ENCODE measurements at places on chromosomes 13 and 19. TPM values are rescaled to one million over a fixed set of nuclear protein-coding genes. Genes with fewer than 3 reads are reported as not detected.

DNA sequence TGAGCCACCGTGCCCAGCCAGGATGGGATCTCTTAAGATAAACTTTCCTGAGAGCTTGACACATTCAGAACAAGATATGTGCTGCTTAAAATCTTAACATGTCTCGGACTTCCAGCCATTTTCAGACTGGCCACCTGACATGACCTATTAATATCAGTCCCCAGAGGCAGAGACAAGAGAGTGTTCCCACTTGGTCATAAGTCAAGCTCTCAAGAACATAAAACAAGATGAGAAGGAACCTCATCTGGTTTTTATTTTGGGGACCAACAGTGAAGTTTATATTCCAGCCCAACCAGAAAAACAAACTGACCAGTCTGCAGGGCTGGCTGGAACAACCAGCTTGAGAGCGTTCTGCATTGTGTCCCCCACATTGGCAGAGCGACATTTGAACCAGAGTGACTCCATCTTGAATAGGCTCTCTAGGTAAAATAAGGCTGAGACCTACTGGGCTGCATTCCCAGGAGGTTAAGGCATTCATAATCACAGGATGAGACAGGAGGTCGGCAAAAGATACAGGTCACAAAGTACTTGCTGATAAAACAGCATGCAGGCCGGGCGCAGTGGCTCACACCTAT lies 21.8 kb upstream of the PLEKHF1 start:
- peaks cover 9% of the 10 kb centered on the region for H3K4me1 ChIP-seq
- DNase-seq: no peak
- H3K4me3 ChIP-seq: no peak overlapping the region
- no peak overlapping the region for H3K27ac ChIP-seq
- H3K27me3 ChIP-seq: no peaks in the 10 kb centered on the region

DNA sequence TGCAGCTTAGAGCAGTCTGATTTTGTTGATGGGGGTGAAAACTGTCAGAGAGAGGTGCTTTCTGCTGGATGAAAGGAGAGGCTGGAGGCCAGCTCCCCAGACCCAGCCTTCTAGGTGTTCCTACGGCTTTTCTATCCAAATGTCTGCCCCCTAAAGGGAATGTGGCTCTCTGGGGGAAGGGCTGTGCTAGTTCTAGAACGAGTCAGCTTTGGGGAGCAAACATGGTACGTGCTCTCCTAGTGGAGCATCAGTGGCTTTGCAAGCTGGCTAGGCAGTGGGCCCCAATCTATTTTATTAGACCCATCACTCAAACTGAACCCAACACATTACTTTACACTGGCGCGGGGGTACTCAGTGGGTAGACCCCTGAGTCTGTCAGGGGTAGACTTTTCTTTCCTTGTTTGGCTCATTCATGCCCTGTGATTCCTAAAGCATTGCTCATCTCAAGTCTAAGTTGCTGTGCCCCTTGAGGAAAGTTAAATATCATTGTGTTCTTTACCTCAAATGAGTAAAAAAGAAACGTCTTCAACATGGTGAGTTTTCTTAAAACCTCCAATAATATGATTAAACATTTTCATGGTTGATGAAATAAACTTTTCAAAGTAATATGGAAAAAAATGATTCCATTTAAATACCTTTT lies 254.9 kb downstream of the DLEU7 start:
- H3K4me1 ChIP-seq: peaks cover 3% of the 10 kb centered on the region
- peak overlapping the region; percentile 12 for H3K27ac ChIP-seq
- no peaks in the 10 kb centered on the region for H3K36me3 ChIP-seq
- no peaks in the 10 kb centered on the region for H3K27me3 ChIP-seq
- DNase-seq: no peak

GRCh38 chr19:34731019-34731829 lies 2.8 kb upstream of the ZNF181 start:
- H3K27me3 ChIP-seq: no peaks in the 10 kb centered on the region
- no peak for DNase-seq
- H3K4me1 ChIP-seq: peaks cover 11% of the 10 kb centered on the region

- H3K4me1 ChIP-seq: no peaks in the 10 kb centered on the region
- no peaks in the 10 kb centered on the region for H3K27me3 ChIP-seq
- H3K27ac ChIP-seq: no peak overlapping the region
- H3K4me3 ChIP-seq: no peak overlapping the region
- no peak for DNase-seq
Measured at GRCh38 chr13:42703740-42704139, 77.6 kb upstream of the FAM216B start.

GRCh38 chr13:59458908-59459579 lies 704.7 kb downstream of the DIAPH3 start:
- H3K4me3 ChIP-seq: no peak overlapping the region
- no peaks in the 10 kb centered on the region for H3K27me3 ChIP-seq
- H3K27ac ChIP-seq: no peak overlapping the region
- DNase-seq: no peak
- H3K36me3 ChIP-seq: no peaks in the 10 kb centered on the region
- no peaks in the 10 kb centered on the region for H3K4me1 ChIP-seq

- DNase-seq: no peak
- no peak overlapping the region for H3K4me3 ChIP-seq
- H3K4me1 ChIP-seq: peaks cover 2% of the 10 kb centered on the region
Measured at GRCh38 chr19:35351411-35352176, 3.9 kb downstream of the FFAR1 start.

Gene TJP3
- polyA plus RNA-seq: 3.3 TPM

DNA sequence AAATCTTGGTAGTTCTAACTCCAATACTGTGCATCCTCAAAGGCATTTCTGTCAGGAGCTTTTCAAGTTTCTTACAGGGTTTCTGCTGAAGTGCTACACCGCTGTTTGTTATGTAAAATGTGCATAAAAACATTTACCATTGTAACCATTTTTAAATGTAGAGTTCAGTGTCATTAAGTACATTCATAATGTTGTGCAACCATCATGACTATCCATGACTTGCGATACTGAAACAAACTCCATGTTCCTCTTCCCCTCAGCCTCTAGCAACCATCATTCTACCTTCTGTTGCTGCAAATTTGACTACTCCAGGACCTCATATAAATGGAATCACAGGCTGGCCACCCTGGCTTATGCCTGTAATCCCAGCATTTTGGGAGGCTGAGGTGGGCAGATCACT lies 14.4 kb upstream of the SLC25A42 start:
- DNase-seq: no peak
- no peak overlapping the region for H3K27ac ChIP-seq
- H3K4me1 ChIP-seq: no peaks in the 10 kb centered on the region
- H3K36me3 ChIP-seq: peaks cover 44% of the 10 kb centered on the region
- no peak overlapping the region for H3K4me3 ChIP-seq
- no peaks in the 10 kb centered on the region for H3K27me3 ChIP-seq

DNA sequence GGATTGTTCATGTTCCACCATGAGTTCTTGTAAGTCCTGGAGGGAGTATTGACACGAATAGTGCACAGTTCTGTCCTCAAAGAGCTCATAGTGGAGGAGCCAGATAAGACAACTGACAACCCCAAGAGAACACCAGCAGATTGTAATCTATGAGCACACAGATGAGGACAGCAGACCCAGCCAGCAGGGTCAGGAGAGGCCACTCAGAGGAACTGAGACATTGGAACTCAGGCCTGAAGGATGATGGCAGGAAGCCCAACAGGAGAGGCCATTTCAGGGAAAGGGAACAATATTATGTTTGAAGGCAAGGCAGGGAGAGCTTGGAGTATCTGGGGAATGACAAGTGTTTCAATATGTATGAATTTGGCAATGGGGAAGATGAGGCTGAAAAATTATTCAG lies 63.7 kb upstream of the IPO5 start:
- DNase-seq: no peak
- no peaks in the 10 kb centered on the region for H3K4me1 ChIP-seq
- H3K4me3 ChIP-seq: no peak overlapping the region
- no peak overlapping the region for H3K27ac ChIP-seq

DNA sequence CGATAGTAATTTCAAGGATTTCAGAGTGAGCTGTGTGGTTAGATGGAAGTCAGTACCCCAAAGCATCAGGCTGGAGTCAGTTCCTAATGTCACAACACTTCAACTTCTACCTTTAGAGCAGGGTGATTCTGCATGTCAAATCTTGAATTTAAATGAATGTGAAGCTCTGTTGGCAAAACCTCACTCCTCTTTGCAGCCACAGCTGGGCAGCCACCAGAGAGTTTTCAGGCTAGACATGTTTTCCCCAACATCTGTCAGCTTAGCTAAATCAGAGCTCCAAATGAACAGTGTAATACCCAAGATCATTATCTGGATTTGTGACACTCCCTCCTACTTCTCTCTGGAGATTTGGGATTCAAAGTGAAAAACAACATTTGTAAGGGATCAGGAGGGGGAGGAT lies 33.7 kb upstream of the OLFM4 start:
- DNase-seq: no peak
- H3K27me3 ChIP-seq: no peaks in the 10 kb centered on the region
- no peak overlapping the region for H3K4me3 ChIP-seq
- H3K4me1 ChIP-seq: no peaks in the 10 kb centered on the region
- no peak overlapping the region for H3K27ac ChIP-seq

Gene ZNF560
- polyA plus RNA-seq: 0.21 TPM

DNA sequence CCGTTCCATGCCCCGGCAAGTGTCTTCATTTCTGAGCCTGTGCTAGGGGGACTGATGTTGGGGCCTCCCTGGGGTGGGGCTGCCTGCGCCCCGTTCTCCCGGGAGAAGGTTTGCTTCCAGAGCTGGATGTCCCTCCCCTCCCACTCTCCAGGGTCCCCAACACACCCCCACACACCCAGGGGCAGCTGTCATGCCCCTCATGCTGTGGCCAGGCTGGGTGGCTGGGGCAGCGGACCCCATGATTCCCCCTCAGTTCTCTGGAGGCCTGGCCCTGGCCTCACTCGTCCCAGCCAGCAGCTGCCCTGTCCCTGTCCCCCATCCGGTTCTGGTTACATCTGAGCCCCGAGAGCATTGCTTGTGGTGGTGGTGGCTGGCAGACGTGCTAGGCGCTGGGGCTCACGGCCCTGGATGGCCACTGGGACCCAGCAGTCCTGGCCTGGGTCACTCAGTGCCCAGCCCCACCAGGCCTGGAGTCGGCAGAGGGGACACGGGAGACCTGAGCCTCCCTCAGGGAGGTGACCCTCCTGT lies 184.8 kb downstream of the KDM4B start:
- no peak overlapping the region for H3K27ac ChIP-seq
- peaks cover 2% of the 10 kb centered on the region for H3K4me1 ChIP-seq
- no peak overlapping the region for H3K4me3 ChIP-seq
- no peaks in the 10 kb centered on the region for H3K27me3 ChIP-seq

Gene SKA3
- polyA plus RNA-seq: 1.5 TPM

- H3K4me3 ChIP-seq: no peak overlapping the region
- no peaks in the 10 kb centered on the region for H3K36me3 ChIP-seq
- no peaks in the 10 kb centered on the region for H3K4me1 ChIP-seq
- H3K27ac ChIP-seq: no peak overlapping the region
- no peak for DNase-seq
Measured at GRCh38 chr13:36543671-36544070, 111.4 kb downstream of the CCNA1 start.

Measured in thymus (tissue), 14 donors.